ENCODE measurements at places on chromosomes 1 and 21.

DNA sequence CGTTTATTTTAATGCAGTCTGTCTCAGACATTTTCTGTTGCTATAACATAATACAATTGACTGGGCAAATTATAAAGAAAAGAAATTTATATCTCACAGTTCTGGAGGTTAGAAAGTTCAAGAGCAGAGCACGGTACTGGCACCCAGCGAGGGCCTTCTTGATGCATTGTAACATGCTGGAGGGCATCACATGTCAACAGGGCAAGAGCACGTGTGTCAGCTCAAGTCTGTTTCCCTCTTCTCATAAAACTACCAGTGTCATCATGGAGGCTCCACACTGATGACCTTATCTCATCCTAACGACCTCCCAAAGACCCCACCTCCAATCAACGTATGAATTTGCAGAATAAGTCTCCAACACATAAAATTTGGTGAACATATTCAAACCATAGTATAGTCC lies 90.6 kb upstream of the GRIK1 start:
- no peak for DNase-seq

DNA sequence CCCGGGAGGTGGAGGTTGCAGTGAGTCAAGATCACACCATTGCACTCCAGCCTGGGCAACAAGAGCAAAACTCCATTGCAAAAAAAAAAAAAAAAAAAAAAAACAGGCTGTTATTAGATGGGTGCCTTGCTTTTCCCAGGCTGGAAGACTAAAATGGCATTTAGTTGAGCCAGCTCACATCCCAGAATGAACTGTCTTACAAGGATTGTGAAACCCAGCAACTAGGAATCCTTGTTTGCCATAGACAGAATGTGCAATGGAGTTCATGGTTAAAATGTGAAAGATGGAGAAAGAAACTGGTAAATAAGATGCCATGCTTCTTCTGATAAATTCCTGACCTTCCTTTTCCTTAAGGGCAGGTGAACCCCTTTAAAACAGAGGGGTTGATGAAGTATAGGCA lies 215.8 kb upstream of the GREM2 start:
- no peak for DNase-seq

- no peak for DNase-seq
Observed at GRCh38 chr1:164456272-164456671, 102.7 kb upstream of the PBX1 start.

GRCh38 chr1:218930472-218931241 lies 243.0 kb upstream of the LYPLAL1 start:
- no peak for DNase-seq

GRCh38 chr1:219660666-219661463 lies 48.0 kb upstream of the ZC3H11B start:
- peak; percentile 22 for DNase-seq

GRCh38 chr1:226637147-226637935 lies 88.8 kb downstream of the STUM start:
- peak; percentile 10 for DNase-seq

DNA sequence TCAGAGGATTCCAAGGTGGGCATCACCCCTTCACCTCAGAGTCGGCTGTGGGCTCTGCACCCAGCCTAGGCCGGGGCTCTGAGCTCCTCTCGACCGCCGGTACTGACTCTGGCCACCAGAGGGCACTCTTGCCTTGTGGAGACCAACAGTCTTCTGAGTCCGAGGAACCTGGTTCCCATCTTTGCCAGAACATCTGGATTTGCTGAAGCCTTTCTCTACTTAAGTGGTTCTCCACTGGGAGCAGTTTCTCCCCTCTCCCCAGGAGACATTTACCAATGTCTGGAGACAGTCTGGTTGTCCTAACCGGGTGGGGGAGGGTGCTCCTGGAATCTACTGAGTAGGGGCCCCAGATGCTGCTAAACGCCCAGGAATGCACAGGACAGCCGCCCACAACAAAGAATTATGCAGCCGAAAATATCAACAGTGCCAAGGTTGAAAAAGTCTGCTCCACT lies 9.4 kb downstream of the ETV3L start:
- DNase-seq: peak; percentile 83

- no peak for DNase-seq
Observed at GRCh38 chr21:45135122-45135521, 60.7 kb downstream of the ADARB1 start.

DNA sequence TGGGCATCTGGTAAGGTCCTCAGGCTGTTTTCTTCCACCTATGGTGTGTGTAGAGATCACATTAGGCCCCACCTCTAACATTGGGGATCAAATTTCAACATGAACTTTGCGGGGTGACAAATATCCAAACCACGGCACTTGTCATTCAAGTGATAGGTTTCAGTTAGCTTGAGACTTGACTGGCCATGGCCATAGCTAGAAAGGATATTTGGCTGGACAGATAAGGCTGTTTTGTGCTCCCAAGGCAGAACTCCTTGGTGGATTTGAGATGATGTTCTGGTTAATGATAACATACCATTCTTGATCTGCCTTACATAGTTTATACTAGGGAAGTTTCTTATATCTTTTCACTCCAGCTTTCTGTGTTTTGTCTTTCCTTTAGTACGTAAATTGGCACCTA lies 48.5 kb downstream of the CELF3 start:
- DNase-seq: no peak

DNA sequence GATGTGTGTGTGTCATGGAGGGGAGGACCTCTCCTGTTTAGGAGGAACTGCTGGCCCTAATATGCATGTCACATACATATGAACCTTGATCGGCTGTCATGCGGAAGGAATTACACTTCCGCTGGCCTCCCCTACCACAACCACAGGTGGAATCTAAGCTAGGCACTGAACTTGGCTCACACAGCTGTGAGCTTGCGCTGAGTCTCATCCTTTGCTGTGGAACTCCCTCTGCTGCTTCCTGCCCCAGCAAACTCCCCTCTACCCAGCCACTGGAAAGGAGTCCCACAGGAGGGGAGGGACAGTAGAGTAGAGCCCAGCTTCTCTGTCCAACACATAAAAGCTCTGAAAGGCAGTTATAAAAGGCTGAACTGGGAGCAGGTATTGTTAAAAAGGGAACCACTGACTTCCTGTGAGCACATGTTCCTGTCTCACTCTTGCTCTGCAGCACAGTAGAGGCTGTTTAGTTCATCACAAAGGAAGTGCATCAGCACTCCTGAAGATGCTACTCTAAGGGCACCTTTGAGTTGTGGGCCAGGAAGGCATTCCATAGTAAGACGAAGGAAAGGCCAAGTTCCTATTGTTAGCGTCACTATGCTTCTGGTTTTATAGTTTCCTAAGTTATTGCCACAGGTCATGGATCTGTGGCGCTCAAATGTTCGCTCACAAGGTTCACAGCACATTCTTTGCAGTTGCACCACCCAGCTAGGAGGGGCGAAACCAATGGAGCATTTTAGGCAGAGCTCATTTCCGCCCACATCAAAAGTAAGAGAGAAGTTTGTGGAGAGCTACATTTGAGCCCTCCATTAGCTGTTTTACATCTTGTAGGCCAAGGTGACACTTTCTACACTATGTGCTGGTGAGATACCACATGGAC lies 17.7 kb upstream of the PTPRC start:
- DNase-seq: peak; percentile 92

DNA sequence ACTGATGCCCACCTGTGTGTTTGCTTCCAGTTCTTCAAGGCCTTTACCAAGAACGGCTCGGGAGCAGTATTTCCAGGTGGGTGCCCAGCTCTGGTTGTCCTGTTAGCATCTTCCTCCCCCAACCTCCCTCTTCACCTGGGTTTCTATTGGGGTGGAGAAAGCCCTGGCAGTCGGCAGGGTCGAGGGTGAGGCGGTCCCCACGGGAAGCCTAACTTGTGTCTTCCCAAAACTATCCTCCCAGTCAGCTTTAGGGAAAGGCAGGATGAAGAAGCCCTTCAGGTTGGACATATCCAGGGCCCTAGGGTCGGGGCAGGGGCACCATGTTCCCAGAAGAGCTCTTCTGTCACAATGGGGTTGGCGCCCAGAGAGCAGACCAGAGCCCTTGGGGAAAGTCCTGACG lies 20.6 kb downstream of the QSOX1 start:
- no peak for DNase-seq
